ENCODE measurements at places on chromosomes 6 and 20.

DNA sequence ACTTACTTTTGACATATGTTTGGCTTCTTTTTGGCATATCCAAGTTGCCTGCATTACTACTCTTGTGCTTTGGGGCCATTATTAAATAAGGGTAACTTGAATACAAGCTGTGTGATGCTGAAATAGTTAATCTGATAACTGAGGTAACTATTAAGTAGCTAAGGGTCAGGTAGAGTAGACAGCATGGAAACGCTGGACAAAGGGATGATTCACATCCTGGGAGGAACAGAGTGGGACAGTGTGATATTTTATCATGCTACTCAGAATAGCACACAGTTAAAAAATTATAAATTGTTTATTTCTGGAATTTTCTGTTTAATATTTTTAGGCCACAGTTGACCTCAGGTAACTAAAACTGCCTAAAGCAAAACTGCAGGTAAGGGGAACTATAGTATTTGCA lies 483.9 kb downstream of the RFPL4B start:
- DNase-seq = no peak

DNA sequence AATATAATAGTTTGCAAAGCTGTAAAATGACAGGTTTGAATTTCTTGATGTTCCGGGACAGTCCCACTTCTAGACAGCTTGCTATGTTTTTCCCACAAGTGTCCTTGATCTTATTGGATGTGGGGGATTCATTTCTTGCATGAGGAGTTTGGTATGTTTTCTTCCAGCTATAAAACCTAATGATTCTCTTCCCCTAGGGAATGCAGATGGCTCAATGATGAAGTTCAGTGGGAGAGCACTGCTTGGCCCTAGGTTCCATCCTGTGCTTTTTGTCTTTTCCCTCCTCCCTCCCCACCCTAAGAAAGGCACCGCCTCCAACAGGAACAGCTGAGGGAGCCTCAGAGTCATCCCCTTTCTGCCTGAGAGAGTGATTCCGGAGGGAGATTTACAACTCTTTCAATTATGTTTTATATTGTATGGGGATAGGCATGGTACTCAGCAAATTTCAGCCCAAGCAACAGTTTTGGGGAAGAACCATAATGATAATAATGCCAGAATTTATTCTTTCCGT lies 149.2 kb downstream of the PHACTR1 start:
- DNase-seq = no peak

- DNase-seq = no peak
Observed at GRCh38 chr6:109299776-109300564, 82.3 kb downstream of the CD164 start.

GRCh38 chr20:4183361-4183760 lies 168.0 kb upstream of the RNF24 start:
- DNase-seq = no peak

- DNase-seq = no peak
Observed at GRCh38 chr6:91387290-91388059, 800.6 kb upstream of the MAP3K7 start.

DNA sequence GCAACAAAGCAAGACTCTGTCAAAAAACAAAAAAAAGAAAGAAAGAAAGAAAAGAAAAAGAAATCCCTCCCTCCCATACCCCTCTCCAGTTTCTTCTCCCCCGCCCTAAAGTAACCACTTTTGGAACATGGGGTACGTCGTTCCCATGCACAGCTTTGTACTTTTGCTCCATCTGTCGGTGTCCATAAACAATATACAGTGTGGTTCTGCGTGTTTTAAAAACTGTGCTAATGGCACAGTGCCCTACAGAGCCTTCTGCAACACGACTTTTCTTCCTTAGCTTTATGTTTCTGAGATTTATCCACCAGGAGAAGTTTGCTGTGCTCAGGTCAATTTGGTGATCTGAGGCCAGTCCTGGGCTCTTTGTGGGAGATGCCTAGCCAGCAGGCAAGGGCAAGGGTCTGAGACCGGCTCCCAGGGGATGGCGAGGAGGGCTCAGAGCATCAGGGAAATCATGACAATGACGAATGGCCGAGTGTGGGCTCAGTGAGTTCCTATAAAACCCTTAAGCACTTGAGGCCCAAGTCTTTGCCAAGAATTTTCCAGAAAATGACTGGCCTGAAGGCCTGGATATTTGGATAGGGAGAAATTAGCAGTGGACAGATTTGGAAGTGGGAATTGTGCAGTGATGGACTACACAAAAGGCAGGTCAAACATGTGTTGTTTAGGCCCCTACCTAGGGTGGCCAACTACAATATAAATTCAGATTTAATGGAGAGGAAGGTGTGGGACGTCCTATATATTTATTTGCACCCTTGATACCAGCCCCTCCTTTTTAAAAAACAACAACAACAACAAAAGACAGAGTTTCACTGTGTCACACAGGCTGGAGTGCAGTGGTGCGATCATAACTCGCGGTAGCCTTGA lies 1.9 kb upstream of the BCAS4 start:
- no peak for DNase-seq

DNA sequence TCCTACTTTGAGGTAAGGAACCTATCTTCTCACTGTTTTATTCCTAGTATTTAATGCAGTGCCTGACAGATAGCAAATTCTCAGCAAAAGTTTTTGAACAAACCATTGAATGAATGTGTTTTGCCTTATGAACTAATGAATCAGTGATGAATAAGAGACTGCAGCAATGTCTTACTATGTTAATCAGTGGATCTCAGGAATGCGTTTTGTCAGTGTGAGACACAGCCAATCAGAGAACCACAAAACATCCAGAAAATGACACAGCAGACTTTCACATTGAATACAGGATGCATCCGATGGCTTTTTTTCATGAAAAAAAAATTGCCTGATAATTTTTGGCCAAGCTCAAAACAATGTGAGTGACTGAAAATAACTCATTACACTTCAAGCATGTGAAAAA lies 270.5 kb downstream of the BMP2 start:
- no peak for DNase-seq
